Right atrium auricular region (tissue), 2 donors: ENCODE measurements at places on chromosomes 6 and 20.

GRCh38 chr6:85544776-85545175 is 48.9 kb downstream of the SNX14 start:
- peaks cover 40% of the 10 kb centered on the region for H3K36me3 ChIP-seq
- H3K27me3 ChIP-seq: no peaks in the 10 kb centered on the region
- no peak for DNase-seq
- H3K4me1 ChIP-seq: no peaks in the 10 kb centered on the region
- H3K4me3 ChIP-seq: no peak overlapping the region

DNA sequence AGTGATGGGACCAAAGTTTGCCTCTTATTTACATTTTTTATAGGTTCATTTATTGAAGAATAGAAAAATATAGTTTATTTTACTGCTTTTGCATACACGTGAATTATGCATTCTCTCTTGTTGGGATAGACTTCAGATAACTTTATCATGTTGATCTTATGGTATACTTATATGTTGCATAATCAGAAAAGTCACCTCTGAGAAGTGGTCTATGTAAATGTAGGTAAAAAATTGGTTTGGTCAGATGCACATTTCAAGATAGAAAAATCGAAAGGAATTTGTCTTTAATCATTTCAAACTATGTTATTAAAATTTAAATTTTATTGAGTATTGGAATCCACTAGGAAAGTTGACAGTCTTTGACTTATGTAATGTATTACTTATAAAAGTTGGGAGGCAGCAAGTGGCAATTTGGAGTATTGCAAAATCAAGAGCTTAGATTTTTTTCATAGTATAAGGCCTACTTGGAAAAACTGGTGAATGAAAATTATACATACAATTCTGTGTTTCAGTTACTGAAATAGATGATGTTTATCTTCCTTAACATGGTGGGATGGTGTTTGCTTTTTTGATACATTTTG is 2.4 kb downstream of the PHF3 start:
- H3K27ac ChIP-seq: no peak overlapping the region
- H3K27me3 ChIP-seq: no peaks in the 10 kb centered on the region

DNA sequence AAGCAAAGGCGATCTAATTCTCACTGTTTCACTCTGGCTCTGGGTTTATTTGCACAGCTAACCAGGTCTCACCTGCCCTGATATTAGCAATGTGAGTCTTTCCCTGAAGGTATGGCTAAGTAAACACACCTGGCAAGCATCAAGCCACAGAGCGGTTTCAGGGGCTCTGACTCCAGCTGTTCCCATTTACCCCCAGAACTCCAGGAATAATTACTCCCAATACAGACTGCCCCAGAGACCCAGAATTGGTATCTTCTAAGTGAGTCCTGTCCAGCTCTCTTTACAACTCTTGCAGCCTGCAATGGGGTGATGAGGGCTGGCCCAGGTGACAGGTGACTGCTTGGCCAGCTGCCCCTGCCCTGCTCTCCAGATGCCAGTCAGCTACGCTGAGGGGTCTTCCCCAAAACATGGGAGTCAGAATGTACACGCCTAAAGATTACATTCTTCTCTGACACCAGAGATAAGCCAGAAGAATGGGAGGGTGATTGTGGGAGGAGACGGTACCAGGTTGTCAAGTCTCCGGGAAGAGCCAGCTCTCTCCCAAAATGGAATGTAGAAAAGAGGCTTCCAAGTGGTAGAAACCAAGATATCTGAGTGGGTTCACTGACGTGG is 4.9 kb upstream of the LRRN4 start:
- H3K4me1 ChIP-seq: no peaks in the 10 kb centered on the region
- no peaks in the 10 kb centered on the region for H3K27me3 ChIP-seq
- H3K27ac ChIP-seq: no peak overlapping the region
- H3K4me3 ChIP-seq: no peak overlapping the region

DNA sequence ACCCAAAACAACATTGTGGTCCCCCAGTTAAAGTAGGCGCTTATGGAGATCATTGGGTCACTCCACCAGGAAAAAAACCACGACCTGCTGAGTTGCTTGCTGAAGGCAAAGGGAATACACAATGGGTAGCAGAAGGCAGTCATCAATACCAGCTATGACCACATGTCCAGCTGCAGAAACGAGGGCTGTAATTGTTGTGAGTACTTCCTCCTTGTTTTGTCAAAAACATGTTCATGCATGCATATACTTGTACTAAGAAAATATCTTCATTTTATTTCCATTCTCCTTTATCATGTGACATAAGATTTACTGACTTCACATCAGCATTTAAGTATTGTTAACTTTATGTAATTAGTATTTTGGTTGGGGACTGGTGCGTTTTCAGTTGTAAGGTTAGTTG is 16.9 kb downstream of the SERINC1 start:
- no peaks in the 10 kb centered on the region for H3K27me3 ChIP-seq
- H3K4me3 ChIP-seq: no peak overlapping the region
- DNase-seq: no peak
- peaks cover 81% of the 10 kb centered on the region for H3K36me3 ChIP-seq
- no peaks in the 10 kb centered on the region for H3K4me1 ChIP-seq
- H3K27ac ChIP-seq: no peak overlapping the region

GRCh38 chr6:84065693-84066290 is 32.2 kb downstream of the MRAP2 start:
- H3K36me3 ChIP-seq: no peaks in the 10 kb centered on the region
- no peaks in the 10 kb centered on the region for H3K27me3 ChIP-seq
- H3K4me3 ChIP-seq: no peak overlapping the region
- no peaks in the 10 kb centered on the region for H3K4me1 ChIP-seq

DNA sequence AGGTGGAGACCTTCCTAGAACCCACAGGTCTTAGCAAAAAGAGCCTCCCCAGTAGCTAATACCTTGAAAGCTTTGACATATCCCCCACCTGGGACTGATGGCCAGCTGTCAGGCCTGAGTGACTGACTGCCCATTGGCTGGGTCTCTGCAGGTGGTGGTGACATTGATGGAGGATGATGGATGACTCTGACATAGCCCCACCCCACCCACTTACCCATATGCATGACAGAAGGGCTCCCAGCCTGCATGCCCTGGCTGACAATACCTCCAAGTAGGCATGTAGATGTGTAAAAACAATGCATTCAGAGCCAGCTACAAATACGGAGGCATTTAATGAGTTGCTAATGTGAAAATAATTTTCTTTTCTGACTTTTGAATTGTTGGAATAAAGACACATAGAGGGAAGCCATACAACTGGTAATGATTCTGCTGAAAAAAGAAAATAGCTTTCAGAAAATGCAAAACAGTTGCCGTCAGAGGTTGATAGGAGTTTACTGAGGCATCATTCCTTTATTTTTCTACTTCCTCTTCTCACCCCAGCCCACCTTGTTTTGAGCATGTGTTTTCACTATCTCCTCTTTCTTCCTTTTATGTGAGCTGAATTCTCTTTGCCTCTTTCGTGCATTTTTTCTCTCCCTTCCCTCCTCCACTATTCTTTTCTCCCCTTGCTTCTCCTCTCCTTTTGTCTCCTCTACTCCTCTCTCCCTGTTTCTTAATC is 70.6 kb downstream of the OLIG3 start:
- H3K27ac ChIP-seq: no peak overlapping the region
- no peaks in the 10 kb centered on the region for H3K4me1 ChIP-seq
- no peak overlapping the region for H3K4me3 ChIP-seq
- H3K36me3 ChIP-seq: no peaks in the 10 kb centered on the region
- H3K27me3 ChIP-seq: no peaks in the 10 kb centered on the region
- DNase-seq: no peak

DNA sequence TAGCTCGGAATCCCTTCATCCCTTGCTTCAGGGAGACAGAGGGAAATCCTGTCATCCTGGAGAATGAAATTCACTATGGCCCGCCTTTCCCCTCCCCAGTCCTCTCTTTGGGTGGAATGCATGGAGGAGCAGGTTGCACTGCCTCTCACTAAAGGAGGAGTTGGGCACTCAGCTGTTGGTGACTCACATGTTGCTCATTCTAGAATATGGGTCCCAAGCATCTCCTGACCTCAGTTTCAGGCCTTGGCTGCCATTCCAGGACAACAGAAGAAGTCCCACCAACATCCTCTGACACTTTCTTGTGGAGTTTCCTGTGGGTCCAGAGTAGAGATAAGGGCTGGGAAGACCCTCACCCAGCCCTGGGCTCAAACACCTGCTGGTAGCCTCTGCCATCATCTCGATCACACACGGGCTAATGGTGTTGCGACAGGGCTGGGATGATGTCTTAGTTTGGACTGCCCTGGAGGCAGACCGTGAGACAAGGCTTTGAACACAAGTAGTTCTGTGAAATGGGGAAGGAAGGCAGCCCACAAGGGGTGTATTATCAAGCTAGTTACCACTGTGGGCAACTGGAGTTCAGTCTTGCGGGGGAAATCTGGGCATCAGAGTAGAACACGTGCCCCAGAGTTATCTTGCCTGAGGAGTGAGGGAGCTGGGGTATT is 52.4 kb upstream of the RNF24 start:
- no peaks in the 10 kb centered on the region for H3K36me3 ChIP-seq
- DNase-seq: no peak
- H3K4me3 ChIP-seq: no peak overlapping the region

DNA sequence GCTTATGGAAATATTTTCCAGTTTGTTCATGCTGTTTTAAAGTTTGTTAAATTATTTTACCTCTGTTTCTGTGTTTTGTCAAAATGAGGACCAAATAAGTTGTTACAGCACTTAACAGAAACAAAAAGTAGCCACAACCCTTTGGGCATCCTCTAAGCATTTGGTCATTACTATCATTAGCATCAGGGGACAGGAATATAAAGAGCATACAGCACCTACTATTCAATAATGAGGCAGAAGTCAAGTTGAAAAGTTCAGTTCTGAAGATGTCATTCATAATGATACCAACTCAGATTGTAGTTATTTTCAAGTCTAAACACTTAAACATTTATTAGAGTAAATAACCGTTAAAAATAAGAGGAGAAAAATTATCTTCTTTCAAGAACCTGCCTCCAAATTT is 862.3 kb upstream of the FLRT3 start:
- no peak overlapping the region for H3K4me3 ChIP-seq
- H3K4me1 ChIP-seq: no peaks in the 10 kb centered on the region
- H3K27ac ChIP-seq: no peak overlapping the region
- no peaks in the 10 kb centered on the region for H3K36me3 ChIP-seq

DNA sequence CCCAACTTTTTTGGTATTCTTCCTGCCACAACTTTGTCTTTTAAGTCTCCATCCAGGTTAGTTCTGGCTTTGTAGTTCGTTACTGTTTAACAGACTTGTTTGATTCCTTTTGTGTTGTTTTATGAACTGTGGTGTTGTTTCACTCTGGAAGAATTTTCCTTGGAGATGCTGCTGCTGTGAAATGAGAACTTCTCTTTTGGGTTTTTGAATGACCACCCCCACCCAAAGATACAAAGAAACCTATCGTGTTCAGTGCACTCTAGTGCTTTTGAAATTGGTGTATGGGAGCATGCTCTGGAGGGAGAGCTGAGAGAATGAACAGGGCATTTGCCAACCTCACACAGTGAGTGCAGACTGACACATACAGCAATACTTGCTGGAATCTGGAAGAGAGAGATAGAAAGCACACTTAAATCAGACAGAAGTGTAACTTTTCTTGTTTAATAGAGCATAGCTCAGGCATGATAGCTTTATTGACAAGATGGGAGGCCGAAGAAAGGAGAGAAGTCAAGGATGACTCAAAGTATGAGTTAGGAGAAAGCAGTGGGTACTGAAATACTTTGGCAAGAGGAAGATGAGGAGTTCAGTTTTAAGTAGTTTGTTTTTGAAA is 293.1 kb downstream of the SOX4 start:
- H3K4me3 ChIP-seq: no peak overlapping the region
- H3K27ac ChIP-seq: peak overlapping the region; percentile 61
- no peaks in the 10 kb centered on the region for H3K27me3 ChIP-seq
- no peaks in the 10 kb centered on the region for H3K36me3 ChIP-seq

- no peaks in the 10 kb centered on the region for H3K27me3 ChIP-seq
- no peaks in the 10 kb centered on the region for H3K4me1 ChIP-seq
- no peak for DNase-seq
- no peak overlapping the region for H3K27ac ChIP-seq
Measured at GRCh38 chr6:134122775-134123174, 70.4 kb upstream of the SLC2A12 start.

- peak overlapping the region; percentile 71 for H3K4me3 ChIP-seq
- DNase-seq: peak; percentile 82
- H3K27me3 ChIP-seq: no peaks in the 10 kb centered on the region
- peak overlapping the region; percentile 95 for H3K27ac ChIP-seq
- peaks cover 15% of the 10 kb centered on the region for H3K36me3 ChIP-seq
- no peaks in the 10 kb centered on the region for H3K4me1 ChIP-seq
Measured at GRCh38 chr6:157322792-157323254, 496 bp downstream of the TMEM242 start.

DNA sequence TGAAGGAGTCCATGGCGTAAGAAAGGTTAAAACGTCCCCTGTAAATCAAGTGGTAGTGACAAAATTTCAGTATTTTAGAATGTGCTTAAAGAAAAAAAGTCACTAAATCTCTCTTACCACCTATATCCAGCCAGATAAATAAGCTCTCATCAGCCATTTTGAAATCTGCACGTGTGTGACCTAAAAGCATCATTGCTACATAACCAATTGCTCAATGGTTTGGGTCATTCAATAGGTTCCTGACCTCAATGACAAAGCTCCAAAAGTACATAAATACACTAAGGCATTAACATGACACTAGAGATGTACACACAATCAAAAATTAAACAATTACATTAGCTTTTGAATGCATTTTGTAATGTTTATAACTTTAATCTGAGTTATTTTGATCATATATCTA is 272.4 kb downstream of the GMDS start:
- DNase-seq: no peak
- no peak overlapping the region for H3K4me3 ChIP-seq
- H3K36me3 ChIP-seq: no peaks in the 10 kb centered on the region
- no peak overlapping the region for H3K27ac ChIP-seq

DNA sequence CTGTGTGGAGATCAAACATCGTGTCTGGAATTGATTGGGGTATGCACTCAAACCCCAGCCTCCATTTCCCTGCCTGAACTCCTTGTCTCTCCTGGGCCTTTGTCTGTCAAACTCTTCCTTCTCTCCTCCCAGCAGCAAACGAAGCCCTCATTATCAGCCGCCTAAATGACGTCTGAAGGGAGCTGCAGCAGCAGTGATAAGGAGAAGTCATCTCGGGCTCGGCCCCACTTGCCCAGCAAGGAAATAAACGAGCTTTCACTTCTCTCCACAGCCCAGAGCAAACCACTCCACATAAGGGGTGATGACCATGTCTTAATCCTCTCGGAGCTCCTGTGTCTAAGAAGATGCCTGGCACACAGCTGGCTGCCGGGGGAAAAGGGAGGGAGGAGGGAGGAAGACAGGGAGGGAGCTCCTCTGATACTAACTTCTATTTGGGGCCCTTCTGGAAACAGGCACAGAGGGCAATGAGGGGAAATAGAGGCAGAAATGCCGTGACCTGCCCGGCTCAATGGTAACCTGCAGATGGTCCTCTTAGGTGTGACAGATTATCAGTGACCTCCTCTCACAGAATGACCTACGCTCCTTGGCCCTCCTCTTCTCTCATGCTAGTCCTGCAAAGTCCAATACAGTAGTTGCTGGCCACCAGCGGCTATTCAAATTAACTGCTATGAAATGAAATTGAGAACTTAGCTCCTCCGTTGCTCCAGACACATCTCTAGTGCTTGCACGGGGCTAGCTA is 100.4 kb downstream of the PXDC1 start:
- H3K4me1 ChIP-seq: no peaks in the 10 kb centered on the region
- H3K27ac ChIP-seq: no peak overlapping the region
- no peak for DNase-seq
